ENCODE measurements at places on chromosomes 6 and 20.
A peak's percentile ranks its signal among the peaks of the same experiment; 100 is the strongest.

- no peak for DNase-seq
Observed at GRCh38 chr6:94955156-94955555, 622.2 kb upstream of the MANEA start.

DNA sequence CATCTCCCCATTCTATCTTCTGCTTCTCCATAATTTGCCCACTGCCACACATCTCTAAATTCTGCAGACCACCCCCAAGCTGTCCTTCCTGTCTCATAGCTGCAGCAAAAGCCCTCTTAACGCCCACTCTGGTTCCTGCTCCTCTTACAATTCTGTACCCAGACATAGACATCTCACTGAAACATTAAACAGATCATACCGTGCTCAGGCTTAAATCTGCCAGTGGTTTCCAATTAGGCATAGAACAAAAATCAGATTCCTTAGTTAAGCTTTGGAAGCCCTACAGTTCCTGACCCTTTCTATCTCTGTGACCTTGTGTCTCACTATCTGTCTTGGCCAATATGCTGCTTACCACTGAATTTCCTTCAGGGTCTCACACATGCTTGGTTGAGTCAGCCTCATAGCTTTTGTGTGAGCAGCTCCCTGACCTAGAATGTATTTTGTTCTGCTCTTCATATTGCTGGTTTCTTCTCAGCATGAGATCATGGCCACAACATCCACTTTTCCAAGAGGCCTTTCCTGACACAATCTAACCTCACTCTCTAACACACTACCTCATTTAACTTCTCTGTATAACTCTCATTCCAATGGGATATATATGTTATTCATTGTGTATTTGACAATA lies 749.7 kb downstream of the MAFB start:
- DNase-seq = no peak

DNA sequence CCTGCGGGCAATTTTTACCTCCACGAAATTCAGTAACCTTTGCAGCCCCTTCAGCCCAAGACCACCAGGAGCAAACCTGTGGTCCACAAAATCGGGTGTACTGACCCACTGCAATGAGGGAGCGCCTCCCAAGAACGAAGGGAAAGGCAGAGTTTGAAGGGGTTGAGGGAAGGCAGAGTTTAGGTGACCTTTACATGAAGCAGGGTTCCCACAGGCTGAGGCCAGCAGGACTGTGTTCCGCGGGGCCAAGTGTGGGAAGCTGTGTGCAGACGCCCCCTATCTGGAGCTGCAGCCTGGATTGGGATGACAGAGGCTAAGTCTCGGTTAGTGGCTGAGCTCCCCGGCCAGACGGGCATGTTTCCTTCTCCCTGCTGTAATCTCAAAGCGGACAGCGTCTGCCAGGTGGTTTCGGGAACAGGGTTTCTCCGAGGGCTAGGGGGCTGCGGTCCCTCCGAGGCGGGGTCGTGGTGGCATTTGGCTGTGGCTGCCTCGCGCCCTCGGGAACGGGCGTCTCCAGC lies 826 bp upstream of the PYGB start:
- peak; percentile 71 for DNase-seq

GRCh38 chr6:24329022-24329421 lies 28.8 kb downstream of the DCDC2 start:
- DNase-seq = no peak
